NCI-H1417 treated with DMSO at 0.1 percent for 48 hours (cell line): ENCODE measurements at places on chromosomes 3 and 15.

DNA sequence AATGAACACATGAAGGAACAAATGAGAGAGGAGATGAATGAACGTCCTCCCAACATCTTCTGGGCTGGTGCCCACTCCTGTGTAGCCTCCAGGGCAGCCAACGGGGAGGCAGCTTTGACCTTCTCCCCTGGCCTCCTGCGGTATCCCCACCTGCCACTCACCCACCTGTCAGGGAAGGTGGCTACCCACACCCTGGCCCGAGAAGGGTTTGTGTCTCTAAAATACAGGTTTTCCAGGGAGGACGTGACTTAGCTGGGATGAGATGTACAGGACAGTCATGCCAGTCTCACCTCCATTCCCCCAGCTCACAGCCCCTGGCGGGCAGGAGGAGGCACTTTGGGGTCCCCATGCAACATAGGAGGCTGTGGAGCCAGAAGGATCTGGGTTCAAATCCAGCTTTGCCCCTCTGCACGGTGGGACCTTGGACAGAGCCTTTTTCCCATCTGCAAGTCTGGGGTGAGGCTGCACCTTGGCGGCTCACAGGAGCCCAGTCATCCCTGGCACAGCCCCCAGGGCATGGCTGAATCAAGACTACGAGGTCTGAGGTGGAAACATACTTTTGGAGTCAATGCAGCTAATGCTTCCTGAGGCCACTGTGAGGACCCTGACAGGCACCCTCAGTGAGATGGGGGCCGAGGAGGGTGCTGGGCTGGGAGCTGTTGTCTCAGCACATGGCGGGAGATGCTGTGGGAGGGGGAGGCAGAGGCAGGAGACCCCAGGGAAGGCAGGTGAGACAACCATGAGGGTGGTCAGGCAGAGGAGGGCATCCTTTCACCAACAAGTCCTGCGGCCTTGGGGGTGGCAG lies 11.1 kb upstream of the PLXND1 start:
- DNase-seq, result no peak

DNA sequence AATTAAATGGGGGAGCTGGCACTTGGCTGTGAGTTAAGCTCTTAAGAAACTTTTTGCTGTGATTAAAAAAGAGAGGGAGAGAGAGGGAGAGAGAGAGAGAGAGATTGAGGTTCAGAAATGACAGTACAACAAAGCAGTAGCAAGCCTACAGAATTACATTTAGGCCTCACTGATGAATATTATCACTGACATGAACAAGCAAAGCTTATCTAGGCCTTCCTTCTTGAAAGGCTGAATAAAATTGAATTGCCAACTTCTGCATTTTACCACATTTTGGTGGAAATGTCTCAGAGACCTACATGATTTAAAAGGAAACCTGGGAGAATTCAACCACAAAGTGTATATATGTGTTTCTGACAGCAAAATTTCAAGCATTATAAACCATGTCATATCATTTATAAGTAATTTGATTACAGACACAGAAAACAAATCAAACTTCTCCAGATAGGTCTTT lies 530.8 kb downstream of the SOX2 start:
- no peak for DNase-seq

DNA sequence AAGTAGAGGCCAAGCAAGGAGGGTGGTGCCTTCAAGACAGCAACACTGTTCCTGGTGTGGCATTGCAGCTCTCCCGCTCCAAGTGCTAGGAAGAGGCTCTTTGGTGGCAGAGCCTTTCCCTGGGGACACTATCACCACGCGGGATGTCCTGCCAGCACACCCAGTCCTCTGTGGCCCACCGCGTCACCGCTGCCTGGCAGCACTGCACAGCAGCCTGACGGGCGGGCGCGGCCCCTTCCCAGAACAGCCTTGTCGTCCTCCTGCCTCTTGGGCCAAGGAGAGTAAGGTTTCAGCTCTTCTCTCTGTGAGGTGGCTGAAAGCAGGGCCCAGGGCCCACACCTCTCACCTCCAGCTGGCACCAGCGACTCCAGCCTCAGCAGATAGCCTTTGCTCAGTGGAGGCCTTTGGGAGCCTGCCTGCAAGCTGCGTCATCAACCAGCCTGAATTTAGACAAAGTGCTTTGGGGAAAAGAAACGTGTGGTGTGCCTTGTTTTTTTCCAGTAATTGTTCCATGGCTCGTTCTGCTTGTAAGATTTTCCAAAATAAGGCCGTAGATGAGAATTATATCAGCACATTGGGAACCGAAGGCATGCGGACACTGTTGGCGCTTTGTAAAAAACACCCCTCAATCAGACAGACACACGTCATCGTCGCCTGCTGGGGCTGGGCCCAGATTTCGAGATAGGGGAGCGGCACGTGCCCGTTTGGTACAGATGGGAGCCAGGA lies 65.0 kb downstream of the AAGAB start:
- no peak for DNase-seq

GRCh38 chr15:79091204-79091867 lies 756 bp upstream of the RASGRF1 start:
- no peak for DNase-seq

DNA sequence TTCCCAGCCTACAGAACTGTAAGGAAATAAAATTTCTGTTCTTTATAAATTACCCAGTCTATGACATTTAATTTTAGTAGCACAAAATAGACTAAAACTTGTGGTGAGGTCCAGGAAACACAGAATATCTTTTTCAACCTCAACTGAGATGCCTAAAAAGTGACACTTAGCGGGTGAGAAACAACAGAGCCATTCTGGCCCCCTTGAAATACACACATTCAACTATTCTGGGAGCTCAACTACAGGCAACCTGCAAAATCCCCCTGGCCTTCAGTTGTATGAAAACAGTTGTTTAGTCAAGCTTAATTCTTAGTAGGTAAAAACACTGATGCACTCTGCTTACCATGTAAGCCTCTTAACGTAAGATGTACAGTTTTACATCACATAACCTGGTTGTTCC lies 66.8 kb downstream of the ANKRD28 start:
- DNase-seq, result no peak

- DNase-seq, result no peak
These were observed 29.5 kb downstream of the TBC1D2B start for GRCh38 chr15:78047761-78048627.

- DNase-seq, result no peak
These were observed 10.0 kb downstream of the PPP2R3A start for GRCh38 chr3:135975536-135975935.

- DNase-seq, result no peak
These were observed 9.3 kb downstream of the BDH1 start for GRCh38 chr3:197546307-197547085.

DNA sequence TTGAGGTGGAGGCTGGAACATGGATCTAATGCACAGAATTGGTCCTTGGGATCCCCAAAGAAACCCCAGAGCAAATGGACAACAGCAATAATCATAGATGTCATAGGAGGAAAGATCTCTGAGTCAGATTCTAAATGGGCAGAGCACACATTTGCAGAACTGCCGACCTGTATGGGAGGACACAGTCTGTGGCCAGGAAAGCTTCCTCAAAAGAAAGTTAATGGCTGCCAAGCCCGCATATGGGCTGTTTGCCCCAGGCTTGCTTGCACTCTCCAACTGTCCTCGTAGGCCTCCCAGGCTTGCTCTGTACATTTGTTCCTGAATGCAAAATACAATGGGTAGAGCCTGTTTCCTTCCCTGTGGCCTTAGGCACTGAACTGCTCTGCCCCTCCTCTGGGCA lies 102.0 kb upstream of the PLXNA1 start:
- DNase-seq, result no peak

- DNase-seq, result no peak
These were observed 63.6 kb downstream of the FAM81A start for GRCh38 chr15:59501597-59501996.

DNA sequence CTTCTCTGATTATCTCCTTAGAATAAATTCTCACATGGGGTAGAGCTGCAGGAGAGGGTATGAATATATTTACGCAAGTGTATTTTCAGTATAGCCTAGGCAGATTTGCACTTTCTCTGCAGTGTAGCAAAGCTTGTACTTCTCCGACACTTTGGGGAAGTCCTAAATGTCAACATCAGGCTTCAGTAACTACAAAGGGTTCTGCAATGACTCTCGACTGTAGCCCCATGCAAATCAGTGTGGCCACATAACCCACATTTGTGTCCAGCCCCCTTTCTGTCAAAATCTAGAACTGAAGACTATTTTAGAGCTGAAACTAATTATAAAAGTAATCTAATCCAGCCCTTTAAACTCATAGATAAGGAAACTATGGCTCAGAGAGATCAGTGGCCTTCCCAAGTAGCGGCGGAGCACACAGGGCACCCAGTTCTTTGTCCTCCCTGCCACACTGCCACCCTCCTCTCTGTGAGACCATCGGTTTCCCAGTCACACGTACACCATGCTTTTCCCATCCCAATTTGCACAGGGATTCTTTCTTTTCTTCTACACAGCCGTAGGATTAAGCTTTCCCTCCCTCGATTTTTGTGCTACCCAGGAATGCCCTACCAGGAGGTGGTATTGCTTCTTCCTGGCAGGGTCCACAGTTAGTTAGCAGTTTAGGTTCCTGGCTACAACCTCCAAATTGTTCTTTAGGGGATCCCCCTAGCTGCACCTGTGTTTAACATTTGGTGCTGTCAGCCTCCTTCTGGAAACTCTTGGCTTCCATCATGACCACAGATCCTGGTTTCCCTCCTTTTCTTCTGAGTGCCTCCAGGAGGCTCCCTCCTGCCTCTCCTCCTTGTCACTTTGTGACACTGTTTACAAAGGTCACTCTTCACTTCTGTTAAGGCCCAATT lies 22.9 kb downstream of the MRAS start:
- no peak for DNase-seq

DNA sequence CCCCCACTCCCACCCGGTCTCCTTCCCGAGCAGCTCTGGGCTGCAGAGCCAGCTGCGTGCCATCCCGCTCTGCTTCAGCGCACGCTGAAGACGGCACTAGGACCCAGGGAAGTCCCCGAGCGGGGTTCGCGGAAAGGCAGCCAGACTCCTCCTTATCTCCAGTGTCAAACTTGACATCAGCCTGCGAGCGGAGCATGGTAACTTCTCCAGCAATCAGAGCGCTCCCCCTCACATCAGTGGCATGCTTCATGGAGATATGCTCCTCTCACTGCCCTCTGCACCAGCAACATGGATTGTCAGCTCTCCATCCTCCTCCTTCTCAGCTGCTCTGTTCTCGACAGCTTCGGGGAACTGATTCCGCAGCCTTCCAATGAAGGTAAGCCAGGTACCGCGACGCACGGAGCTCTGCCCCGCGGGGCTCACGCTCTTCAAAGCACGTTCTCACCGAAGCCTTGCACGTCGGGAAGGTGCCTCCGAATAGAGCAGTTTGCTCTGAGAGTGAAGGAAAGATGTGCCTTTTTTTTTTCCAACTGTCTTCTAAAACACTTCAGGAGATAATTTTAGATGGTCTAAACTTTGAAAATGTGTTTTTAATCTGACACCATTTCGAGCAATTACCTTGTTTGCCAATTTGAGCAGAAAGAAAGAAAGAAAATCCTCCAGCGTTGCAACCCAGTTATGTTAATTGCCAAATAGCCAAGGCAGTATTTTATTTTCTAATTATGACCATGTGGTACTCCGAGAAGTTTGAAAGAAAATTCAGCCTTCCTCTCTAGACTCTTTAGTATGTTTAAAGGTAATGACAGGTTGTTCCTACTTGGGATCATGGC lies at the start of gene EPHA3:
TSS of gene EPHA3 (plus strand) at position 161 of the 830 bp plus-strand sequence. CDS start at position 289, 128 bp downstream.
- DNase-seq, result peak; percentile 90

DNA sequence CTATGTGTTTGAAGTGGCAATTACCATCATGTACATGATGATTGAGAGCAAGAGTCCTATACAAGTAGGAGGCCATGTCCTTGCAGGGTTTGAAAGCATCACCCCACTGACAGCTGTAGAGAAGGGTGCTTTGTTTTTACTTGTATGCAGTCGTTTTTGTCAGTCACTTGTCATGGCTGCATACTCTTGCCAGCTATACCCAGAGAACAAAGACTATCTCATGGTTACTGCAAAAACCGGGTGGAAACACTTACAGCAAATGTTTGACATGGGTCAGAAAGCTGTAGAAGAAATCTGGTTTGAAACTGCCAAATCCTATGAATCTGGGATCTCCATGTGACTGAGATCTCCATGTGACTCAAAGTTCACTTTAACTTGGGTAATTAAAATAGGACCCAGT lies 6.9 kb upstream of the PSMA4 start:
- no peak for DNase-seq

DNA sequence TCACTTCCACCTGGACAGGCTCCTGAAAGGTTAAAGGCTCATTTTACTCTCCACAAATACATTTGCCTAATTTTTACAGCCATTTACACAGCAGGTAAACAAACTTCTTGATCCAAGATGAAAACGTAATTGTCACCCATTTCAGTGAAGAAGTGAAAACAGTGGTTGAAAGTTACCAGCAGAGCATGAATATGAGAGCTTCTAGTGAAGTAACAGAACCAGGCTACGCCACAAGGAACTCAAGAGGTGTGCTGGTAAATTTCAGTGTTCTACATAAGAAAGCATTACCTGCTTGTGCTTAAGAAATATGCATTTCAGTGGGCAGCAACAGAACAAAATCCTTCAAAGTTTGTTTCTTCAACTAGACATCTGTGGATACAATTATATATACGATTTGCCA lies 113.2 kb downstream of the MECOM start:
- DNase-seq, result no peak

GRCh38 chr3:52615166-52615565 lies 70.5 kb downstream of the PBRM1 start:
- no peak for DNase-seq
